DMS53 (cell line): ENCODE measurements at places on chromosomes 5 and 9.

DNA sequence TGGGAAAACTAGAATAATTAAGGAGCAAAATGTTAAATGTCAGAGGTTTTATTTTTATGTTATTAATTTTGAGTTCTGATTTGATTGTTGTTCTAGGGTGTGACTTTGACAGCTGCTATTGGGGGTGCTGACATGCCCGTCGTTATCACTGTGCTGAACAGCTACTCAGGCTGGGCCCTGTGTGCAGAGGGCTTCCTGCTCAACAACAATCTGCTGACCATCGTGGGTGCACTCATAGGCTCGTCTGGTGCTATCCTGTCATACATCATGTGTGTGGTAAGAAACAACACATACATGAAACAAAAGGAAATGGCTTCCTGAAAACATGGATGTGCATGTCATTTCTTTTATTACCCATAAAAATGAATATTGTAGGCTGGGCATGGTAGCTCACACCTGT is 56.1 kb downstream of the NNT start:
- no peak for DNase-seq

DNA sequence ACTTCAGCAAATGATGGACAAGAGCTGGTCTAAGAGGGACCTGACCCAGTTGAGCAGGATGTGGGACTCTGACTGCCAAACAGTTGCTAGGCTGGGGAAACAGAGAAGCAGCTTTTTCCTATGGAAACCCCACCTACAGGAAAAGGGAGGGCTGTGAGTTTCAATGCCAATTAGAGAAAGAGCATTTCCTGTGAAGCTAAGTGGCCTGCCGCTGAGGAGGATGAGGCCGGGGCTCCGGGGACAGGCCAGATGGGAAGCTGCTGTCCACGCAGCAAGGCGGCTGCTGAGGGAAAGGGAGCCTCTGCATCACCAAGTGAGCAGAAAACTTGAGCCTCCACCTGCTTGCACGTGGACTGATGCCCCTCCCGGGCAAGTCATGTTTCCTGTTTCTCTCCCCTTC is at the start of gene PCDH12:
PCDH12 (minus strand) TSS at position 90 of the 400 bp plus-strand sequence. CDS start 351 bp downstream, outside the sequence.
- peak; percentile 13 for DNase-seq

GRCh38 chr5:98929710-98930298 is 997 bp upstream of the CHD1 start:
- DNase-seq, result peak; percentile 59

- DNase-seq, result no peak
Observed at GRCh38 chr5:54608423-54609085, 91.0 kb downstream of the SNX18 start.

- peak; percentile 18 for DNase-seq
Observed at GRCh38 chr9:32703635-32704034, 68.2 kb upstream of the TAF1L start.
